ENCODE measurements at places on chromosomes 2 and 18. TPM values are rescaled to one million over a fixed set of nuclear protein-coding genes. Genes with fewer than 3 reads are reported as not detected.

DNA sequence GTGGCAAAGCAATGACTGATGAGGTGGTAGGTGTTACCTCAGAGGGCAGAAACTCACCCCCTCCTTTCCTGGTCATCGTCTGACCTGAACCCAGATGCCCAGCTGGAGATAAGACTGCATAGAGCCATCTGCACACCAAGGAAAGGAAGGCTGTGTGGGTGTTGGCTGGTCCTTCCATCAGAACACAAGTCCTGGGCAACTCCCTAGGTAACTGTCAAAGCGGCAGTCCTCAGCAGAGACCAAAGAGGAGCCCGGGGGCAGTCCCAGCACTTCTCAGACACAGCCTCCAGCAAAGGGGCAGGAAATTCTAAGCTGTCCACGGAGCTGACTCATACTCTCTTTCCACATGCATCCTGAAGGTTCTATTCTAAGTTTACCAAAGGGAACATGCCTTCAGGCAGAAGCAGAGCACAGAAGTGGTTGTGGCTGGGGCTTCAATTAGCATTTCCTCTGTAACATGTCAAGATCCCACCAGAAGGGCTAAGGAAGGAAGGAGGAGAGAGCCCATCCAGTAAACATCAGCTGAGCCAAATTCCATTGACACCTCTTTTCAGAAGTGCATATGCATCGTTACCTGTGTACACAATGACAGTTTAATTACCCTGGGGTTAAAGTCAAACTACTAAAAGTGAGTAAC is 54.7 kb downstream of the SPRED2 start:
- no peak for DNase-seq

GRCh38 chr18:44802508-44802907 is 121.8 kb downstream of the SETBP1 start:
- no peak for DNase-seq

Gene DLGAP1
- 13.6 TPM for total RNA-seq

Gene TM4SF20
- not detected for total RNA-seq

- no peak for DNase-seq
Measured at GRCh38 chr2:2926858-2927175, 450.8 kb downstream of the EIPR1 start.

All from glutamatergic neuron (in vitro differentiated cells).